ENCODE measurements at places on chromosomes 5 and 9.

DNA sequence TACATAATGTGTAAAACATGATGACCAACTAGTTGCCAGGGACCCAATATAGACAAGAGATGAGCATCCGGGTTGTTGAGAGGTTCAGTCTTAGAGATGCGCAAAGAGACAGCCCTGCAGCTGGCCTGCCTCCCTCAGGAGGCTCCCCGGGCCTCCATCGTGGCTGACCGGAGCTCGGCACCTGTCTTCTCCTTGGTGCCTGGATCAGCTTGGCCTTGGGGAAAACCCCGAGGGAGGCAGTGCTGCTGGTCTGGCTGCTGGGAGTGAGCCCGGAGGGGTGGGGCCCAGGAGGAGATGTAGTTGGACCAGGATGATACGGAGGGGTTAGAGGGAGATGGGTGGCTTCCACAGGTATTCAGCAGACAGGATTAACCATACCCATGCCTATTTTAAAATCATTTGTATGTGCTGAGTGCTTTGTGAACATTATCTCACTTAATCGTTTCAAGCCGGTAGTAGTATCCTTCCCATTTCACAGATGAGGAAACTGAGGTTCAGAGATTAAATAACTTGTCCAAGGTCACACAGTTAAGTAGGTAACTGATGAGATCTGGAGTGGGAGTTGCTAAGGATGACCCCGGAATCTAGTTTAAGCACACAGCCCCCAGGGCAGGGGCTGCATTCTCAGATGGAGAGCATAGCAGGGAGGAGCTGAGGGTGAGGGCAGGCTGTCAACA, 173.8 kb downstream of the COL23A1 start:
- DNase-seq = no peak

DNA sequence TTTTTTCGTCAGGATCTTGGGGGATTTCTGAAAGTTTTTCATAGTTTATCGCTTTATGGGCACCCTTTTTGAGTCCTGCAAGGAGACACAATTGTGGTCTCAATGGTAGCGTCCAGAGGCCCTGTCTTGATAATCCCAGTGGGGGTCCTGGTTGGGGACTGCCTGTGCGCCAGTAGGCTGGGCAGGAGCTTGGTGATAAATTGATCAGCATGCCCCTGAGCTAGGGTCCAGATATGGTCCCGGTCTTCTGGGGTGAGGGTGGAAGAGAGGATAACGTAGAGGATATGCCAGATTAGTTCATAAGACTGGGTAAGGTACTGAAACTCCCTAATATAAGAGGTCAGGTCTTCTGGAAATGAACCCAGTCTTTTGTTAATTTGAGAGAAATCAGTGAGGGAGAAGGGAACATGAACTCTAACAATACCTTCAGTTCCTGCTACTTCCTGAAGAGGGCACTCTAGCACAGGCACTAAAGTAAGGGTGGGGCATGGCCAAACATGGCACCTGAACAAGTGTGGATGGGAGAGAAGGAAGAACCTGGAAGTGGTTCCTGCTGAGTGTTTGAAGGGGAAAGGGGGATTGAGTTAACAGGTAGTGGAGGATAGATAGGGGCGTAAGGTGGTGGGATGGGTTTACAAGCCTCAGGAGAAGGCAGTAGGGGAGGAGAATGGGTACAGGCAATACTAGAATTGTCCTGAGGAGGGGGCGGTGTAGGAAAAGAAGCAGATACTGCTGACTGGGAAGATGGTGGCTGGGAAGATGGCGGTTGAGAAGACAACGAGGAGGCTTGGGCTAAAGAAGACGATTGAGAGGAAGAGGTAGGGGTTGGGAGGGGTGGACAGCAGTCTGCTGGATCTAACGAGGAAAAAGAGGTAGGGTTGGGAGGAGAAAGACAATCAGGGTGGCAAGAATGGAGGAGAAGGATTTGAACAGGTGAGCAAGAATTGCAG, 33.8 kb upstream of the ANXA2R start:
- no peak for DNase-seq

GRCh38 chr5:177404641-177405179, 4.2 kb upstream of the PFN3 start:
- no peak for DNase-seq

DNA sequence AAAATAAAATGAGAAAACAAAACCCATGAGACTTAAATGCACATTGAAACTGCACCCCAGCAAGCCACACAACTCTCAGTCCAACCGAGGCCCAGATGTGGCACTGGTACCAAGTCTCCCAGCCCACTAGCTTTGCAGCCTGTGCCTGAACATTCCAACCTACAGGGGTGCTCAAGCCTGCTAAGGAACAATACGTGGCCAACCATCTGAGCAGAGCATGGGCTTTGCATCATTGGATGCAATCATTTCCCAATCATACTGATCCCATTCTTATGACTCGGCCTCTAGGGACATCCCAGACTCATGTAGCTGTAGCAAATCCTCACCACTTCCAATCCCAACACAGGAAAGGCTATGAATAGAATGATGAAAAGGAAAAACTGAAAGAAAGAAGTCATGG, 297.2 kb downstream of the SPOCK1 start:
- no peak for DNase-seq

- no peak for DNase-seq
These were observed 10.9 kb upstream of the NKD2 start for GRCh38 chr5:997711-998110.

DNA sequence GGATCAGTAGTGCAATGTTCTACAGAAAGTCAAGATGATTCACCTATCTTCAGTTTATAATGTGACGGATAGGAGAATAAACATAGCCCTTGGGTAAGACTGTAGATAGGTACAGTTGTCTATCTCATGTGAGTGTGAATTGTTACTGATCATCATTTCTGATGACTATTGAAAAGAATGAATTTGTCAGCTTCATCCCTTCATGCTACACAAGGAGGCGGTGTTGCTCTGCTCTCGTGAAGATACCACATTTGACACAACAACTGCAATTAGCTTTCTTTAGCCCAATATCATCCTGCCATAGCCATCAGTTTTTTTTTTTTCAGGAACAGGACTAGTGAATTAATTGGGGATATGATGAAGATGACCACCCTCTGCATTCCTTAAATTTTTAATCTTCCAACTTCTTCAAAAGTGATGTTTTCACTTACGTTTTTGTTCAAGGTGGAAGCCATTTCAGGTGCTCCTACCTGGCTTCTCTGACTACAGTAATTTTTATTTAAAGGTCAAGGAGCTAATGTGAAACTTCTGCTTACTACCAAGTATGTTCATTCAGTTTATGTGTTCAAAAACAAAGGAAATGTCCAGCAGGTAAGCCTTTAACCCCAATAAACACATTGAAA, 152.9 kb upstream of the MOCS2 start:
- DNase-seq = no peak
